ENCODE measurements at places on chromosomes 5 and 9. TPM values are rescaled to one million over a fixed set of nuclear protein-coding genes. Genes with fewer than 3 reads are reported as not detected.

The ASTN2 gene
- total RNA-seq: 2.7 TPM

The LEAP2 gene
- total RNA-seq: 4.4 TPM

The IRX4 gene
- not detected for total RNA-seq

The IFNK gene
- not detected for total RNA-seq

The MOB3B gene
- total RNA-seq: 0.94 TPM

The CDH10 gene
- not detected for total RNA-seq

The LECT2 gene
- not detected for total RNA-seq

The PCDHB15 gene
- not detected for total RNA-seq

The GFPT2 gene
- not detected for total RNA-seq
